NCI-H748 treated with DMSO at 0.1 percent for 48 hours (cell line): ENCODE measurements at places on chromosomes 12 and 14.

DNA sequence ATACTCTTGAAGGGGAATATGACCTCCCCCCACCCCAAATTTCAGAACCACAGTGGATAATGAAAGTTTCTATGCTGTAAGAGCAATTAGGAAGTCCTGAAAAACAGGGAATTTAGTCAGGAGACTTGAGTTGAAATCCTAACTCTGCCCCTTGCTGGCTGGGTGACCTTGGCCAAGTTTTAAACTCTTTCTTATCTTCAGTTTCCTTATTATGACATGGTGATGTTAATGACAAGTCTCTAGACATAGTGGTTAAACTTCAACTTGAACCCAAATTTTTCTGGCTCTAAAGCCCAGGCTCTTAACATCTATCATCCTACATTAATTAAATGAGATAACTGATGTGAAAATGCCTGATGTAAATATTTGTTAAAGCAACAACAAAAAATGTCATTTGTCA, 325.9 kb downstream of the APAF1 start:
- DNase-seq = no peak

GRCh38 chr14:43204816-43205215, 1302.3 kb downstream of the FSCB start:
- DNase-seq = no peak

DNA sequence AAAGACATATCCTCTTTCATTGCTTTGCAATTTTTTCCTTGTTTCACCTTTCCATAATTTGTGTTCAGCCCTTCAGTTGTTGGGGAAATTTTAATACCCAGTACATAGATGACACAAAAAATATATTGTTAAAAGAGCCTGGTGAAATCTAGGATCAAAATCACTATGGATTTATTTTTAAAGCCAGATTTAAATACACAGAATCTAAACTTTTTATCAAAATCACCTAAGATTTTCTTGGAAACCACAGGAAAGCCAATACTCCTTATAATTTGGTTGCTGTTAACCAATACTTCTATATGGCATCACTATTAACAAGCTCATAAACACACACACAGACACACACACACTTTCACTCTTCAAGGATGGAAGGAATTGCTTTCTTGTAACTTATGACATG, at the start of gene TAS2R20:
TSS of gene TAS2R20 (minus strand) at position 101 of the 400 bp plus-strand sequence. CDS start 429 bp downstream, outside the sequence.
- DNase-seq = no peak

DNA sequence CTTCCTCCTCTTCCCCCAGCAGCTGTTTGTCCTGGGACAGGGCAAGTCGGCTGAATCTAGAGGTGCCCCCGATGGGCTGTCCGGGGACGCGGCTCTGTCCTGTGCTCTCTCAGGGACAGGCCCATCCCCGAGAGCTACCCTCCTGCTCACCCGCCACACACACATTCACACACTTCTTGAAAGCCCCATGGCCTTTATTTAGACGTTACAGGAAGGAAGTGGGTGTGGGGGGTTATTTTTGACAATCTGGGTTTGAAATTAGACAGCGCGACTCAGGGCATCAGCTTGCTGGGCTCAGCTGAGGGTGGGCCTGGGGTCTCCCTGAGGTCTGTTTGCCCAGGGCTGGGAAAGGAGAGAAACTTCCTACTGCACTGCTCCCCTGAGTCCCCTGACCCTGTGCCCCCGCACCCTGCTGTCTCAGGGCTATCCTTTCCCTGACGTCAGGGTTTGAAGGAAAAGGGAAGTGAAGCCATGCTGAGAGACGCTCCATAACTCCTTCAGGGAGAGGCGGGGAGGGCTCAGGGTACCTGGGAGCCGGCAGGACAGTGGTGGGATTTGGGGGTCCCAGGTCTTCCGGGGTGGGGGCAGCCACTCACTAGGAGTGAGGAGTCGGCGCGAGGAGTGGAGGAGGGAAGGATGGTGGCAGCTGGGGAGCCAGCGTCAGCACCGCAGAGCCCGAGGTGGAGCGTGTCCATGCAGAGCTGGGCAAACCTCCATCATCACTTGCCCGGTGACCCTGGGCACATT, 8.1 kb downstream of the PTPN6 start:
- DNase-seq = no peak

GRCh38 chr12:4228122-4228580, 45.4 kb upstream of the CCND2 start:
- no peak for DNase-seq

GRCh38 chr14:99322731-99323599, 51.0 kb upstream of the BCL11B start:
- no peak for DNase-seq

DNA sequence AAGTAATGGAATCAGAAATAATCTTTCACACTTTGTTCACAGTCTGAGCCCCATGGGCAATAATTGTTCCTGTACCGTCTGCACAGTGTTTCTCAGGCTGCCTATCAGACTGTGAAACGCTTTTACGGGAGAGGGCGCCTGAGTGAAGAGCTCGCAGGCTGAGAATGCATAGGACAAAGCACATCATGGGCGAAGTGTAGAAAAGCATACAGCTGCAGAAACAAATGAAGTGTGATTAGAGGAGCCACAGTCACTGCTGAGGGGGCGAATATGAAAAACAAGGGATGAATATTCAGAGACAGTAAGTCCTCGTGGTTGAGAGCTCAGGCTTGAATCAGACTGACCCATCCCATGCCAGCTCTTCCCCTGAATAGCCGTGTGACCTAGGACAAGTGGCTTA, 438.4 kb upstream of the DCN start:
- no peak for DNase-seq

GRCh38 chr14:60183741-60184140, 18.5 kb upstream of the DHRS7 start:
- no peak for DNase-seq
